ENCODE measurements at places on chromosomes 3 and 15.
A peak's percentile ranks its signal among the peaks of the same experiment; 100 is the strongest.

GRCh38 chr15:71773206-71773859 is 37.0 kb upstream of the NR2E3 start:
- DNase-seq, result no peak

- no peak for DNase-seq
Measured at GRCh38 chr3:181797431-181797830, 85.7 kb downstream of the SOX2 start.

GRCh38 chr3:65425880-65426279 is 612.8 kb downstream of the MAGI1 start:
- DNase-seq, result peak; percentile 10

DNA sequence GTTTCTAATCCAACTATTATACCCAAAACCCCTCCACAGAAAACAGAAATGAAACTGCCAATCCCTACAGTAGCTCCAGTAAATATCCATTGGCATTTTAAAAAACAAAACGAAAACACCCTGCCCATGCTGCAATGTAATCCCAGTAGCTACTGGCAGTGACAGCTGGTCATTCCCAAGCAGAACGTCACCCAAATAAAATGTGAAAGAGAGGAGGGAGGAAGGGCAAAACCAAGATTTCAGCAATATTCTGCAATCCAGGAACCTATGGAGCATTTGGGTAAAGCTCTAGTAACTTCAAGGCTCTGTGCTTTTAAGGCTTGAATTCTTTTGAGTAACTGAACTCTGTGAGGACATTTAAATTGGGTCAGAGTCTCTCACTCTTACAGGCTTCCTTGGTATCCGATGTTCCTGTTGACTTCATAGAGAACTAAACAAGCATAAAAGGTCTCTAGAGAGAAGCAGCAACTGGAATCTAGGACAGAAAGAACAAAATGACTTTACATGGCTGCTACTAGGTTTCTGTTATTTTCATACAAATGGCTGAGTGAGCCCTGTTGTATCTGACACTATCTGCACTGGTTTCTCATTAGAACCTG is 136.2 kb downstream of the TNIK start:
- peak; percentile 24 for DNase-seq

- no peak for DNase-seq
Measured at GRCh38 chr3:55658270-55658669, 171.2 kb upstream of the WNT5A start.

DNA sequence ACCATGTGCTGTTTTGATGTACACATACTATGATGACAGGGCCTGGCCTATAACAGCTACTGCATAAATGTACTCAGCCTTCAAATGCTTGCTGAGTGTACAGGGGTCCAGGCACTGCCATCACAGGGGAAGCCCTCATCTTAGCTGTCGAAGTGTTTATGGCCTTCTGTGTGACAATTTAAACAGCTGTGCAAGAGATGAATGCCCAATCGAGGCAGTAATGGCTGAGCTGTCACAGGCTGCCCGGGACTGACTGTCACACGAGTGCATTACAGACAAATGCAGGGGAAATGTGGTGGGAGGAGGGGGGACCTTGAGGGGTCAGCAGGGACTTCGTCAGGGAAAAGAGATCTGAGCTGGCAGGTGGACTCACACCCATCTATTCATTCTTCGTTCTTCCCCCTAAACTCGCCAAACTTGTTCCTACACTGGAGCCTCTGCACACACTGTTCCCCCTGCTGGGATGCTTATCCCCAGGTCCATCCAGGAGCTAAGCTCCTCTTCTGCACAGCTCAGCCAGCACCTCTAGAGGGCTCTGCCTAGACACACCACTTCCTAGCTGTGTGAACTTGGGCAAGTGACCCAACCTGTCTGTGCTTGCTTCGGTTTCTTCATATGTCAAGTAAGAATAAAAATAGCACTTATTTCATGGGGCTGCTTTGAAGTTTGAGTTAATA is 156.2 kb upstream of the IQSEC1 start:
- no peak for DNase-seq

GRCh38 chr3:10273702-10274305 is 18.9 kb downstream of the GHRL start:
- no peak for DNase-seq

GRCh38 chr3:11612515-11613188 is 31.1 kb downstream of the VGLL4 start:
- no peak for DNase-seq

DNA sequence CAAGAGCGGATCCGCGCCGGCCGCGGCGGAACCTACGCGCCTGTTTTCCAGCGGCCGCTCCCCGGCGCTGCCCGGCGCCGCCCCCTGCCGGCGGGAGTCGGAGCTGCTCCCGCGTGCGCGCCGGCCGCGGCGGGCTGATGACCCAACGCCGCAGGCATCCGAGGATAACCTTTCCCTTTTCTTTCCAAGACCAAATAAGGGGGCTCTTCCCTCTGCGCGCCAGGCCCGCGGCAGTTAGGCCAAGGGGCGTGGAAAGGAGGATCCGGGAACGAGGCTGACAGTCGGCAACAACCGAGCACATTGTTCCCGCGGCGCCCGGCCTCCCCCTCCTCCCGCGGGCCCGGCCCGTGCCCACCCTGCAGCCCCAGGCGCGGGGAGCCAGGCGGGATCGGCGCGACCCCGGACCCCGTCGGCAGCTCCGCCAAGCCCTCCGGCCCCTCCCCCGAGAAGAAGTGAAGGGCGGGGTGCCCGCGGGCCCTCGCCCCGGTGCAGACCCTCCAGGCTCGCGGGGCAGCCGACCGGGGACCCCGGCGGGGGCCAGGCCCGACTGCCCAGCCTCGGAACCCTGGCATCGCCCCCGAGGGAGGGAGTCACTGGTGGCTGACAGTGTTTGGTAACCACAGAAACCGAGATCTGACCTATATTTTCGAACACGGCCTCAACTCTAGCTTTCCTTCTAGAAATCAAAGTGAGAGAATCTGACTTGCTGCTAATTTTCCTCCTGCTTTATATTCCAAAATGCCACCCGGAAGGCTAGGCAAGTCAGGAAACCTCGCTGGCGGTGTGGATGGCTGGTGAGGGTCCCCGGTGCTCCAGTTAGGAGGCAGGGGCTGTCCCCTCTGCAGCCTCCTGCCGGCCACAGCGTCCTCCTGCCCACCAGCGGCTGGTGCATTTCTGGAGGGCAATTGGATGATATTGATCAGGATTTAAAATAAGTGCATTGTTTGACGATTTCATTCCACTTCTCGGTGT is 45.6 kb upstream of the SYNM start:
- peak; percentile 95 for DNase-seq

- no peak for DNase-seq
Measured at GRCh38 chr15:96612917-96613316, 282.4 kb downstream of the NR2F2 start.

DNA sequence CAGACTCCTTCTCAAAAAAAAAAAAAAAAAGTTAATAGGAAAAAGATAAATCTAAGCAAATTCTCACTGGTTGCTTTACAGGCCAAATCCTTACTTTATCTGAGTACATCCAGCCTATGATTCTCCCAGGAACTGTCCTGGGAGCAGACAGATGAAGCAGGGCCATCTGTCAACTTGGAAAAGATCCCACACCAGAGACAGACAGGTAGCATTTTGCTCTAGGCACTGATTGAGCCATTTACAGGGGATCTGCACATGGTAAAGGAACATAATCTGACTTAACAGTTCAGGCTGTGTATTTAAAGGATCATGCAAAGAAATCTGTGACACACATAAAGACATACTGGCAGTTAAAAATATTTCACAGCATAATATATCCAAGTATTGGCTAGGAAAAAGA is 1006.5 kb downstream of the TBL1XR1 start:
- DNase-seq, result no peak

- DNase-seq, result no peak
Measured at GRCh38 chr15:40845036-40845435, 1.2 kb downstream of the SPINT1 start.

DNA sequence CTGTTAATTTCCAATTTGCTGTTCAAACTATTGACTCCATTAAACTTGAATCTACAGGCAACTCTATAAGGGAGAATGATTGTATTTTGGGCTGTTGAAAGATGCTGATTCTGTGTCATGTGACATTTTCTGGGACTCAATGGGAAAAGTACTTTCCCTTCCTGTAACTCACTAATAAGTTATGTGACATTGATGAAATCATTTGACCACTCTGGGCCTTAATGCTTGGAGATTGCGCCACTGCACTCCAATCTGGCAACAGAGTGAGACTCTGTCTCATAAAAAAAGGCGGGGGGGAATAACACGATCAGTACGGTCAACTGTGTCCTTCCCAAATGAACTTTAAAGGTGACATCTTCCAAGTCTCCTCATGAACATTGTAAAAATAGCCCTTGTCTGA is 215.2 kb upstream of the SGO1 start:
- DNase-seq, result no peak

GRCh38 chr15:57785039-57785438 is 78.5 kb downstream of the POLR2M start:
- no peak for DNase-seq

DNA sequence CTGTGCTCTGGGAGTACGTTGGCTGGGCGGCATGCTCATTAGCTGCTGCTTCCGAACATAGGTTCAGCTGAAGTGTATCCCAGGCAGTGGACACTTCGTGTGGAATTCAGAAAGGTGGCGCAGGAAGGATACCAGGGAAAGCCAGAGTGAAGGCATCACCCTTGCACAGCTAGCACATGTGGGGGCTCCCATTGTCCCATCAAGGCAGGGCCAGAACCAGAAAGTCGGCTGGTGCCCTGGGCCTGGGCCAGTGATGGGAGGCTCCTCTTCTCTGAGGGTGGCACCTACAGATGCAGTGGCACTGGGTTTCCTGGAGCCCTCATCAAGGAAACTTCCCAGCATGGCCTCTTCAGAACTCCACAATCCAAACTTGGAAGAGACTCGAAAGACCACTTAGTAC is 56.6 kb downstream of the PGPEP1L start:
- DNase-seq, result no peak

GRCh38 chr3:126542340-126543241 is 16.1 kb downstream of the C3orf22 start:
- DNase-seq, result no peak

DNA sequence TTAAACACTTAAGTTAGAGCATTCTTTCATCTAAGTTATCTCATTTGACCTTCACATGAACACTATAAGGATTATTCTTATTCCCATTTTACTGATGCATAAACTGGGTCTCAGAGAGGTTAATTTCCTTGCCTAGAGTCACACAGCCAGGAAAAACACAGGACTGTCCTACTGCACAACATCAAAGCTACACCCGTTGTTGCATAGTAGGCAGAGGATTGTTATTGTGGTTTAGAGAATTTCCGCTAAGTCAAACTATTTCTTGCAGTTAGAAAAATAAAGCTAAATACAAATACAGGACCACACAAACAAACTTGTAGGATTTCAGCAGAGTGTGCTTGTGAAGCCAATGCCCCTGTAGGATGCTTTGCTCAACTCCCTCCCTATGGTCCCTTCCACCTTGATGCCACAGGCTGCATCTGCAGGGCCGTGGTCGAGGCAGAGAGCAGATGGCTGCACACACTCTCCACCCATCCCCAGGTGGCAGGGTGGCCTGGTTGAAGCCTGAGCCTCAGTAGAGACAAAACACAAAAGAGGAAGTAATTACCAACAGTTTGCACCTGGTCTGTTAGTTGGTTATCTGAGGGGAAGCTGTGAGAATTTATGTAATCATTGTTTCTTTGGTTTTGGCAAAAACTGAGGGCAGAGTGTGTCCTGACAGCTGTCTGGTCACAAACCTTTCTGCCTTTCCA is 41.1 kb upstream of the SKOR1 start:
- DNase-seq, result no peak

- no peak for DNase-seq
Measured at GRCh38 chr3:174337227-174337626, 521.9 kb upstream of the NAALADL2 start.

DNA sequence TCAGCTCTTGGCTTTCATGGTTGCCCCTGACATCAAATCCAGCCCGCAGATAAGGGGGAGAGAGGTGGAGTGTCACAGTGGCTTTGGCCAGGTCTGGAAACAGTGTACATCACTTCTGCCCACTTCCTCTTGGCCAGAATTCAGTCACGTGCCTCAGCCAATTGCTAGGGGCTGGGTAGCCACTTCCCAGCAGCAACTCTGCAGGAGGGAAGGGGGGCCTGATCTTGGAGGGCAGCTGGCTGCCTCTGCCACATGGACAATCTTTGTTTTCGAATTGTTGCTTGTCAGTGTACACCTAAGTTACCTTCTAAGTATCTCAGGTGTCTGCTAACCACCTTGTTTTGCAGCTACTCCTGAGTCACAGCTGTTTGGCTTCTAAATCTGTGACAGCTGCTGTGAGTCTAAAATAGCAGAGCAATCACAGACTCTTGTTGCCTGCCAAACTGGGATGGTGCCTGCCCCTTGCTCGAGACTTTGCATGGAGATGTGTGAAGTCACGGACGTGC is 41.0 kb upstream of the LIMD1 start:
- peak; percentile 76 for DNase-seq

DNA sequence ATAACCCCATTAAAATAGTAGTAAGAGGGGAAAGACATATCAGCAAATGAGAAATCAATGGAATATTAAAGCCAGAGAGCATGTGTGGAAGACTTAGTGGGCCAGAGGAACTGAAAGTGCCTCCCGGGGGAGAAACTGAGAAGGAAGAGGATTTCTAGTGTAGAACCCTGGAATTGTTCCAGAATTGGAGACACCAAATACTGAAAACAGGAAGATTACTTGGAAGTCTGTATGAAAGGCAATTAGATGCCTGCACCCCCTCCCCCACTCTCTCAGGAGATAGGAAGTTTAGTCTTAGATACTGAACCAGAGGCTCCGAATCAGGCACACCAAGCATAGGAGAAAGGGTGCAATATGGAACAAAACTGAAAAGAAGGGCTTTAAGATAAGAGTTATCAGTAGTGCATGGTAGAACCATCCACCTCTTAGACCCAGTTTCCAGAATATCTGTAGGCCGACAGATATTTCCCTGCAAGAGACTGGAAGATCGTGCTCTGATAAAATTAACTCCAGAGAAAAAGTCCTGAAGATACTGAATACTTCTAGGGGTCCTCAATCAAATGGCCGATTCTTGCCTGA is 32.4 kb downstream of the KLHL18 start:
- no peak for DNase-seq

GRCh38 chr15:73715417-73715816 is 31.2 kb downstream of the CD276 start:
- DNase-seq, result no peak

DNA sequence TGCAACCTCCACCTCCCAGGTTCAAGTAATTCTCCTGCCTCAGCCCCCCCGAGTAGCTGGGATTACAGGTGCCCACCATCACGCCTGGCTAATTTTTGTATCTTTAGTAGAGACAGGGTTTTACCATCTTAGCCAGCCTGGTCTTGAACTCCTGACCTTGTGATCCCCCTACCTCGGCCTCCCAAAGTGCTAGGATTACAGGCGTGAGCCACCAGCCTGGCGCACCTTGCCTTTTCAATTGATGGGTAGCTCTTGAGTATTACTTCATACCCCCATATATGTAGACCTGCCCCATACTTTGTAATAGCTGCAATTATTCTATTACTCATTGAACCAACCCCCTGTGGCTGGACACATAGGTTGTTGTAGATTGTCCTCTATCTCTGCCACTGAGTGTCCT is 101.3 kb downstream of the LRRK1 start:
- no peak for DNase-seq

GRCh38 chr3:172680684-172681083 is 30.2 kb downstream of the NCEH1 start:
- no peak for DNase-seq

- DNase-seq, result no peak
Measured at GRCh38 chr3:144457758-144458157, 486.1 kb downstream of the DIPK2A start.

- DNase-seq, result peak; percentile 26
Measured at GRCh38 chr3:109275702-109276293, 40.5 kb downstream of the DPPA2 start.

- DNase-seq, result no peak
Measured at GRCh38 chr15:68672781-68673205, 94.0 kb downstream of the CORO2B start.

GRCh38 chr3:55842204-55842603 is 355.1 kb upstream of the WNT5A start:
- no peak for DNase-seq

Measured in hepatic stellate cell (primary cell).